ENCODE measurements at places on chromosomes 4 and X.

DNA sequence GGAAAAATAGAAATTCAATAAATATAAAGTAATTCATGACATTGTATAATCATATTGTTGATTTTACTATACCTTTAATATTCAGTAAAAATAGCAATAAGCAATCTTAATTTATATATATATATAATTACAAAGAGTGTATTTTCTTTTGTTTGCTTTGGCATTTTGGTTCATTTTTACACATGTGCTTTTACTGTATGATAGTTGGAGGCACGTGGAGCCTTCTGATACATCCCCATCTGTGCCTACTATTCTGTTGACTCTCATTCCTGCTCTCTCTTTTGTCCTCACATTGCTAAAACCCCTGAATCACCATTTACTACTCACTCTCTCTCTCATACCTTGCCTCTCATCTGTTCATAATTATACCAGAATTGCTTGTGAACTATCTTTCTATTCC lies 106.4 kb upstream of the NDST4 start:
- DNase-seq, result no peak

DNA sequence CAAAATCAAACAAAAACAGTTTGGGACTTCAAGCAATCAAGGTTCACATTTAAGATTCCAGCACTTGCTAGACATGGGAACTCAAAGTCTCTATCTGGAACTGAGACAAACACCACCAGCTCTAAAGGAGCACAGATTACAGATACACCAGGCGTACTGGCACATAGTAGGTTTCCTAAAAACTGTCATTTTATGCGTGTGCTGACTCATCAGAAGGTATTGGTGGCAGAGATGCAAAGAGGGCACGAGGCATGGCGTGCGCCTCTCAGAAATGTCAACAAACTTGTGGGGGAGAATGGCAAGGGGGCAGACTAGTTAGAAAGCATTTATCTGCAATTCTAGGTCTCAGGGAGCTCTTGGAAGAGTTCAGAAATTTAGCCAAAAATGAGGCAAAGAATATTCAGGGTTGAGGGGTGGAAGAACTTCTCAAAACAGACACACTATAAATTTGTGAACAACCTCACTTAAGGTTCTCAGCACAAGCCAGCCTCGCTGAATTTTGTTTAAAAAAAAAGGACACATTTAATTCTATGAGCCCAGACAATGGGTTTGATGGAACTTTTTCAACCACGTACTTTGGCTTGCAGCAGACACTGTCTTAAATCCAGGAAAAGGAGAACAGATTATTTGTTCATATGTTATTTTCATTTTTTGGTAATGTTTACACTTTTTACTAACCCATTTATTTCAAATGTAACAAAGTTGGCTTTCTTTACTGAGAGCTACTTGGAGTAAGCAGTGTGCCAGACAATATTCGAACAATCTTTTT lies 100.0 kb downstream of the SHISA3 start:
- no peak for DNase-seq

DNA sequence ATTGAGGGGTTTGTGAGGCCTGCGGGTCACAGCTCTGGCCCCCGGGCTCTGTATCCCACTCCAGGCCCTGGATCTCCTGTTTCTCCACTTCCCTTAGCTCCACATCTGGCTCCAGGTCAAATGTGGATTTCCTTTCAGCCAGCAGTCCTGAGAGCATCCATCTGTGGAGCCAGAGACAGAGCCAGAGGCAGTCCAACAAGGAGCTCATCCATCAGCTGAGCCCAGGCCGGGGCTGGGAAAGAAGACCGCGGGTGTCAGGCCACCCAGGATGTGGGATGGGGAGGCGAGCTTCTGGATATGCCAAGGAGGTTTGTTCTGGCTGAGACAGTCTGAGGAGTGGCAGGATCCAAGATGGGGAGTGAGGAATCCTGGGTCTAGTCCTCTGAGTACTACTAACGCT lies 91.7 kb downstream of the EFNB1 start:
- DNase-seq, result no peak

- DNase-seq, result no peak
These were observed 244.3 kb downstream of the GPAT3 start for GRCh38 chr4:83780053-83780733.
